Kidney tubule cell (primary cell): ENCODE measurements at places on chromosomes 11 and 22.

GRCh38 chr22:40425082-40425481, 54.7 kb downstream of the SGSM3 start:
- no peak for DNase-seq

DNA sequence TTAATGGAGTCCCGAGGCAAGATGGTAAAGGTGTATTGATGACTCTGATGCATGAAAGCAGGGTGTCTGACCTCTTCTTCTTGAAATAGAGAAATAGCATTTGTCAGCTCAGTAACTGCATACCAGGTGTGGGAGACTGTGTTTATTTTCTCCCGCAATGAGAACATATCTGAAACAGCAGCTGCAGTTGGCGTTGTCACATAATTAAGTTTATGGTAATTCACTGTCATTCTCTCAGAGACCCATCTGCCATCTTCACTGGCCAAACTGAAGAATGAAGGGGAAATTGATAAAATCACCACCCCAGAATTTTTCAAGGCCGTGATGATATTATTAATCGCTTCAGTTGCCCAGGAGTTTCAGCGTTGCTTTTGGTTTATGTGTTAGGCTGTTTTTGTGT, 20.1 kb upstream of the MCHR1 start:
- DNase-seq, result no peak

DNA sequence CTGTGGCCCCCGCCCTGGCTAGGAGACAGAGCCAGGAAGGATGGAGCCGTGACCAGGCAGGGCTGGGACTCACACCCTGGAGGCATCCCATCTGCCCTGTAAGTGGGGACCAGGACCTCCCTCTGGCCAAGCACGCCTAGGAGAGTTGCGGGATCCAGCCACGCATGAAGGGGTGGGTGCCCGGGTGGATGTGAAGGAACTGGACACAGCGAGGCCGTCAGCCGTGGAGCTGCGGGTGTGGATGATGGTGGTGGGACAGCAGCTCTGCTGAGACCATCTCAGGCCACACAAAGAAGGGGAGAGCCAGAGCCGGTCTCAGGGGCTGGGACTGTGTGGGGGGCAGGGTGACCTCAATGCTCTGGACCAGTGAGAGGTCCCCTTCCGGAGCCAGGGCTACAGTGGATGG, 746.4 kb downstream of the BRD1 start:
- no peak for DNase-seq

GRCh38 chr11:32920570-32920969, 28.0 kb downstream of the QSER1 start:
- no peak for DNase-seq

DNA sequence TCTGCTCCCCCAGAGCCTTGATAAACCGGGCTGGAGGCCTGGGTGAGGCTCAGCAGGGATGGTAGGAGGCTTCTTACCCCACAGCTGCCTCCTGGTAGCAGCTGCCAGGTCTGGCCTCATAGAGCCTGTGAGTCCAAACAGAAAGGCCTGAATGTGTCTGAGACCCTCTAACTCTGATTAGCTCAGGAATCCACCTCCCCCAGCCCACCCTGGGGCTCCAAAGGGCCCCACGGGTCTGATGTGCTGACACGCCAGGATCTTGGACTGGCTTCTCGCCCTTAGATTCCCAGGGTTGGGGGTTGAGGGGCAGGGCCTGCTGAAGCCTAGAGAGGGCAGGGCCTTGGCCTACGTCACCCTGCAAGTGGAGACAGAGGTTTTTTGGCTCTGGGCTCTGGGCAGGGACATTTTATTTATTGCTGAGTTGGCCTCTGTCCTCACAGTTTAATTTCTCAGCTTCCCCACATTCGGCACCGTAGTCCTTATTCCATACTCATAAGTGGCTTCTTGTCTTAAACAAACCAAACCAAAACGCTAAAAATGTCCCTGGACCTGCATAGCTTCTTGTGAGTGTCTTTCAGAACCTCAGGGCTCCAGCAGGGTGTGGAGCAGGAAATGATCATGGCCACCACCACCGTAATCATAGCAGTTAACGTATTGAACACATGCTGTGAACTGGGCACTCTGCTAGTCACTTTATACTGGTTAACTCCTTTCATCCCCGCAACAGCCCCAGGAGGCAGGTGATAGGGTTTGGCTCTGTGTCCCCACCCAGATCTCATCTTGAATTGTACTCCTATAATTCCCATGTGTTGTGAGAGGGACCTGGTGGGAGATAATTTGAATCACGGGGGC, 25.1 kb downstream of the KIAA1671 start:
- DNase-seq, result no peak

- DNase-seq, result no peak
These were observed 261.1 kb downstream of the SBF2 start for GRCh38 chr11:10032935-10033334.

GRCh38 chr11:125429174-125429707, 66.8 kb downstream of the FEZ1 start:
- peak; percentile 55 for DNase-seq

- DNase-seq, result peak; percentile 69
These were observed 11.2 kb downstream of the TOM1 start for GRCh38 chr22:35310556-35311550.

DNA sequence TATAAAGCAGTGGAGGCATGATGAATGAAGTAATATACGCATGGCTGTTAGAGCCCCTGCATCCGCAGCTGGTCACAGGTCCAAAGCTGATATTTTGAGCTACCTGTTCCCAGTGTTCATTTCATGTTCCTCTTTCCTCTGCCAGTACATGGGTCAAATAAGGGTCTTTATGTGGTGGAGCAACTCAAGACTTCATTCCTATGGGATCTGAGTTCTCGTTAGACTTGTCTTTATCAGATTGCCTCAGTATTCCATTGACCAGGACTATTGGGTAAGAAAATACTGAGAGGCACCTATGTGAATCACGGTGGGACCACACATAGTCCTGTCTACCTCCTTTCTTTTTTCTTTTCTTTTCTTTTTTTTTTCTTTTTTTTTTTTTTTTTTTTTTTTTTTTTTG, 25.2 kb downstream of the NCF4 start:
- DNase-seq, result no peak

GRCh38 chr11:113956986-113957385, 17.9 kb upstream of the HTR3A start:
- DNase-seq, result no peak

DNA sequence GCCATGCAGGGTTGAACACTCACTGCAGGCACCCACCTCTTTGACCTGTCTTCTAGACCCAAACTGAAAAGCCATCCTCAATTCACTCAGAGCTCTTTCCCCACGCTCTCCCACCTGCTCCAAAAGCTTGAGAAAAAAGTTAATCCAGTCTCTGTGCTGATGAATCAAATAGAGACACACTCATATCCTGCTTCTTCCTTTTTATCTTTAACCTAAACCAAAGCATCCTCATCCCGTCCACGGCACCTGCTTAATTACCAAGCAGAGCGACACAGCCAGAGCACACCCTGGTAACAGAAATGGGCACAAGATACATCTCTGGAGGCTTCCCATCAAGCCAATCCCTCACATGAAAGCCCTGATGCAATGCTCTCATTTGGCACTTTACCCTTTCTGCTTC, 102.6 kb downstream of the PLEKHA7 start:
- DNase-seq, result no peak

DNA sequence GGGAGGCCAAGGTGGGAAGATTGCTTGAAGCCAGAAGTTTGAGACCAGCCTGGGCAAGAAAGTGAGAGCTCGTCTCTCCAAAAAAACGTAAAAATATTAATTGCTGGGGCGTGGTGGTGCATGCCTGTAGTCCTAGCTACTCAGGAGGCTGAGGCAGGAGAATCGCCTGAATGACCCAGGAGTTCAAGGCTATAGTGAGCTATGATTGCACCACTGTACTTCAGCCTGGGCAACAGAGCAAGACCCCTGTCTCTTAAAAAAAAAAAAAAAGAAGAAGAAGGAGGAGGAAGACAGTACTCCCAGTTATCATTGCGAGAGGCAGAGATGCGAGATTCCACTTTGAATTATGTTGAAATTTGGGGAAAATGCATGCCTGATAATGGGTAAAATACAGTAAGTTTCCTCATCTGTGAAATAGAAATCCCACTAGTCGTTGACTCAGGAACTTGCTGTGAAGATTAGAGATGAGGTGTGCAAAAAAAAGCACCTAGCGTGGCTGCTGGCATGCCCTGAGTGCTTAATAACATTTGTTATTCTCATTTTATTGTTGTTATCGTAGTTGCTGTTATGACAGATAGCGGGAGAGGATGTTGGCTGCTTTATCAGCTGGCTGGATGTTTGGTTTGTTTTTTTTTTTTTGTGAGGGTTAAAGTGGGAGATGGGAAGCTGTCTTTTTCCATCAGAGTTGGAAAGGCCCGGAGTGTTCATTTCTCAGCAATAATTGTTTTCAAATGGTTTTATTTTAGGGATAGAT, 33.4 kb downstream of the BCR start:
- no peak for DNase-seq

DNA sequence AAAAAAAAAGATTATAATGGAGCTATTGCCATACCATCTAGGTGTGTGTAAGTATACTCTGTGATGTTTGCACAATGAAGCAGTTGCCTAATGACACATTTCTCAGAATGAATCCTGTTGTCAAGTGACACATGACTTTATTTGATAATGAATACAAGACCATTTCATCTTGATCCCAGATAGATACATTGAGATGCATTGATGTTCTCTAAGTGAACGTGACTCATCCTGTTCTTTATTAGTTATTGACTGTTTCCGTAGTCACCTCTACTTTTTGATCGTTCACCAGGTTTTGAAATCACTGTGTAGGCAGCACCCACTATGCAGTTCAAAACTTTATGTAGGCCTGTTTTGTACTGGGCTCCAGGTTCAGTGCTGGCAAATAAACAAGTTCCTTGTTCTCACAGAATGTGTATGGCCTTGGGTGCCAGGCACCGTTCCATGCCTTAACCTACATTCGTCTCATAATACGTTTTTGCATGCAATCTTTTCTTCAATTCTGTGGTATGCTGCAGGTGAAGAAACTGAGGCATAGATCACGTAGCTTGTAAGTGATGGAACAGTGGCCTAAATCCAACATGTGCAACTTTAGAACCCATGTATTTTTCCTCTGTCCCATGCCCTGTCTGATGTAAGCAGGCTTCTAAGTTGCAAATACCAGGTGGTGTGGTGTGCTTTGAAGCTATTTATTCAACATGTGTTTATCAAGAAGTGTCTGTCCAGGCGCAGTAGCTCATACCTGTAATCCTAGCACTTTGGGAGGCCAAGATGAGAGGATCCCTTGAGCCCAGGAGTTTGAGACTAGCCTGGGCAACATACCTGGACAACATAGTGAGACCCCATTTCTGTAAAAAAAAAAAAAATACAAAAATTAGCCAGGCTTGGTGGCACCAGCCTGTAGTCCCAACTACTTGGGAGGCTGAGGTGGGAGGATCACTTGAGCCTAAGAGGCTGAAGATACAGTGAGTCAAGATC, 10.4 kb downstream of the SREBF2 start:
- no peak for DNase-seq

DNA sequence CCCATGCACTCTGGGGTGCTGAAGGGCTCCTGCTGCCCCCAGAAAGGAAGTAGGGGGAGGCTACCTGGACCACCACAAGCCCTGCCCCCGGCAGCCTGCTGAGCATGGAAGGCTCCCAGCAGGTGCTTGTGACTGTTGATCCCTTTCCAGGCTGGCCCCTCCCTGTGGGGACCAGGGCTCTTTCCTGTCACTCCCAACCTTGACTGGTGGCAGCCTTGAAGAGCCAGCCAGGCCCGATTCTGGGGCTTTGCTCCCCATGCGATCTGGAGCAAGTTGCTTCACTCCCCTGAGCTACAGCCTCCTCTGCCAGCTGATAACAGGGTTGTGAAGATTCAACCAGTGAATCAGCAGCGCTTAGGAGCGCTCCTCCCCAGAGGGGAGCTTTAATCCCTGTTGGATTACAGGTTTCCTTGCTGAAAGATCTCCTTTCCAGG, 4.6 kb upstream of the CST6 start:
- DNase-seq, result no peak

GRCh38 chr11:36620246-36620645, 22.2 kb upstream of the RAG2 start:
- DNase-seq, result no peak

DNA sequence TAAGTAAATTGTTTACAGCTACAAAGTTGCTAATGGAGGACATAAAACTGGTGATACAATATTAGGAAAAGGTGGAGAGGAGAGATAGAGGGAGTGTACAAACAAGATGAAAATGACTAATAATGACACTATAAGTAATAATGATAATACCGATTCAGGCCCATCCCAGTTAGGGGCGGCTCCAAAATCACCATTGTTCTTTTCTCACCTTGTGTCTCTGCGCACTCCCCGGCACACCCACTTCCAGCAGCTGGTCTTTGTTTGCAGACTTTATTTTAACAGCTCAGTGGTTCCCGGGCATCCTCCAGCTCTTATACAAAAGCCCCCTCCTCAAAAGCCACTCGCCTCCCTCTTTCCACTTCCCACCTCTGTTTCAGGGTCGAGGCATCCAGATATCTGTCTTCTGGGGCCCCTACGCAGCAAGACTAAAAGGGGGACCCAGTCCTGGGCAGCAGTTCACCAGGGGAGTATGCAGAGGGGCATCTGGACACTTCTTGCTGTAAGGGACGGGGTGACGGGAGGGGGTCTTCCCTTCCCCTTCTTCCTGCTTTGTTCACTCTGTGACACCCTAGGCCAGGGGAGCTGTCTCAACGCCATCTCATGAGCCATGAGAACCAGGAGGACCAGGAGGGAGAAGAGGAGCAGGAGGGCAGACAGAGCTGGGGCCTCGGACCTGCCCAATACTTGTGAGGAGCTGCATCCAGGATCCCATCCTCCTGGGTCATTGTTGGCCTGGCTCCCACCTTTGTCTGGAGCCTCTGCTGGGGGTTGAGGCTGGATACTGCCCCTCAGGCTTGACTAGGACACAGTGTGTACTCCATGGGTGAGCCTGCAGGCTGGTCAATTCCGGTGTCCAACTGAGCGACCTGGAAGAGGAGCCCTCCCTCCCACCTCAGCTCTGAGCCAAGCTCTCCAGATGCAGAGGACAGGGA, 2.7 kb downstream of the APOL2 start:
- no peak for DNase-seq

GRCh38 chr11:4185561-4185960, 91.0 kb downstream of the RRM1 start:
- no peak for DNase-seq

GRCh38 chr22:31344256-31344577, 1.9 kb downstream of the PATZ1 start:
- DNase-seq, result no peak

DNA sequence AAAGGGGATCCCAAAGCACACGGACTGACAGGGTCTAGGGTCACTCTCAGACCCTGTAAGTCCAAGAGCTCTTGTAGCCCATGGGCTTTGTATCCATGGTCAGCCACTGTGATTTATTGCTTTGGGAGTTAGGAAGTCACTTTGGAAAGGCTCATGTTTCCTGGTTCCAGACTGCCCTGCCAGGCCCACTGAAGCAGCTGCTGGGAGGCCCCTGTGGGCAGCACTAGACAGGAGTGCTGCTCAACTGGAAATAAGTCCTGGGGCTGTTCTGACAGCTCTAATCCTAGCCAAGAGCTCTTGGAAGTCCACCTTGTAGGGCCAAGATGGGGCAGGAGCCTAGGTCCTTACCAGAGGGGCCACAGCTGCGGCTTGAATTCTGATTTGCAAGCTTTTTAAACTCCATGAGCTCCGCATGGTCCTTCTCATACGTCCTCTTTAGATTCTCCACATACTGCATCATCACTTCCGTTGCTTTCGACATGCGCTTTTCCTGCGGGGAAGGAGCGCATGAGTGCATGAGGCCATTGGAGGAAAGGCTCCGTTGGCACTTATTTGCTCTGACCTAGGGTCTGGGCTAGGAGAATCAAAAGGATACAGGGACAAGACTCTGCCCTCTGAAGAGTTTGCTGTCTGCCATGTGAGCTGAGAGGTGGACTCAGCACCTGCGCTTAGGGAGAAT, 32.2 kb upstream of the LYVE1 start:
- DNase-seq, result no peak

- DNase-seq, result peak; percentile 30
These were observed 63.7 kb downstream of the RAB30 start for GRCh38 chr11:83007909-83008580.
